Endothelial cell (in vitro differentiated cells): ENCODE measurements at places on chromosomes 4 and X.

- DNase-seq, result no peak
Observed at GRCh38 chr4:42119886-42120285, 32.6 kb downstream of the BEND4 start.

DNA sequence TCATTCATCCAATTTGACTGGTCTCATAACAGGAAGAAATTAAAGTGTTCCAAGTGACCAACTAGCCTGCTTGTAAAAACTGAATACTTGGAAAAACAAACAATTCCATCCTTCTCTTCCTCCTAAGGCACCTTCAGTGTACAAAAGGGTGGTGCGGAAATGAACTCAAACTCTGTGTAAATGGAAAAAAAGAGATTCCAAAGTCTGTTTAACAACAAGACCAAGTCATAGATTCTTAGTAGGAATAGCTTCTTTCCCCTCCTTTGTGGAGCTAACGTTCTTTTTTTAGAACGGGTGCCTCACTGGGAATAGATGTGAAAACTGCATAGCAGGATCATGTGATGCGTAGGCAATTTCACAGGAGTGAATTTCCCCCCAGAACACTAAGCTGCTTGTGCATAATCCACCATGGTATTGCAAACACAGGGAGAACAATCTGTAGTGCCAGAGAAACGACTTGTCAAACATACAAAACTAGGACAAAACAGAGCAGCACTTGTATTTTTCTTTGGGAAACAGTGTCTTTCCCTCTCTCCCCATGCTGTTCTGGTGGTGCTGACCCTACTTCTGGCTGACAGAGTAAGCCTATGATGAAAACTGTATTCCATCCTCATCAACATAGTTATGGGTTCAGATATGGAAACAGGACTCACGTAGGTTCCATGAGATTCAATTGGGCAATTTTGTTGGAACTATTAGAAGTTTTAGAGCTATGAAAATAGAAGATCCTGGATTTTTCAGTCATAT is 13.2 kb upstream of the SOD3 start:
- DNase-seq, result no peak

- no peak for DNase-seq
Observed at GRCh38 chr4:16450031-16450430, 223.8 kb upstream of the TAPT1 start.

DNA sequence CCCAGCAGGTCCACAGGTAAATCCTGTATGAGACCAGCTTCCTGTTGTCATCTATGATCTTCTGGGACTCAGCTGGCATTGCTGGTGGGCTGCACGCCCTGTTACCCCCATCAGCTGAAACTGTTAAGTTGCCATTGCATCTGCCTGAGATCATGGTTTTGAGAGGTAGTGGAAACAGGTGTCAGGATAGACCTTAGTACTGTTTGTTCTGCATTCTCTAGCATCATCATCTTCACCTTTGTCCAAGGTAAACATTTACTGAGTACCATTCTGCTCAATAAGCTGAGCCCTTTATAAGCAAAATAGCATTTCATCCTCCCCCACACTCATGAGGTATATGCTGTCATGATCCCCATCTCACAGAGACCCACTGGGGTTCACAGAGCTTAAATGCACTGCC is 42.9 kb upstream of the PROM1 start:
- DNase-seq, result no peak

DNA sequence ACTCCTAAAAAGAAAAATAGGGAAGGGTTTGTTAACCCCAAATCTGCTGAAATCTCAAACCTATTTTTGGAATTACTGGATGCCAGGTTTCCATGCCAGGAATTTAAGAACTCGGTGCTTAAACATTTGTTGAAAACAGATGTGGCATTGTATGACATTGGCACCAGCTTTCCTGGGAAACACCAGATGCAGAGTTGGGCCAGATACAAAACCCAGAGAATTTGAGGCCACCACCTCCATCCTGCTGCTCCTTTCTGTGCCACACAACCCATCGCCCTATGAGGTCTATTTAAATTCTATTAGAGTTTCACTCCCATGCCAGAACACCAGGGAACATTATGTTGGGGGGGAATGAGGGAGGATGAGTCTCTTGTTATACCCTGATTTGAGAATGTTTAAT is 71.7 kb downstream of the ARAP2 start:
- no peak for DNase-seq

GRCh38 chrX:150450519-150451177 is 87.5 kb downstream of the MAMLD1 start:
- DNase-seq, result no peak

DNA sequence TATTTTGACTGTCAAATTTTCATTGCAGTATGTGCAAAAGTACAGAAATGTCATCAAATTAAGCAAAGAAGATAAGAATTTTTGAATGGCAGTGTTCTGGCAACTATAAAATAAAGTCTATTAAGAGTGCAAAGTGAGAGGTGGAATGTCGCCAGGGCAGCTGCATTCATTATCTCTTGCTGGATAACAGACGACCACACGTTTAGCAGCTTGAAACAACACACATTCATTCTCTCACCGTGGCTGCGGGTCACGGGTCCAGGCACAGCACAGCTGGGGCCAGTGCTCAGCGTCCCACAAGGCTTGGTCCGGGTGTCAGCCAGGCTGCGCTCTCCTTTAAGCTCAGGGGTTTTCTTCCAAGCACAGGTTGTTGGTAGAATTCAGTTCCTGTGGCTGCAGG is 113.9 kb downstream of the GPR143 start:
- no peak for DNase-seq

DNA sequence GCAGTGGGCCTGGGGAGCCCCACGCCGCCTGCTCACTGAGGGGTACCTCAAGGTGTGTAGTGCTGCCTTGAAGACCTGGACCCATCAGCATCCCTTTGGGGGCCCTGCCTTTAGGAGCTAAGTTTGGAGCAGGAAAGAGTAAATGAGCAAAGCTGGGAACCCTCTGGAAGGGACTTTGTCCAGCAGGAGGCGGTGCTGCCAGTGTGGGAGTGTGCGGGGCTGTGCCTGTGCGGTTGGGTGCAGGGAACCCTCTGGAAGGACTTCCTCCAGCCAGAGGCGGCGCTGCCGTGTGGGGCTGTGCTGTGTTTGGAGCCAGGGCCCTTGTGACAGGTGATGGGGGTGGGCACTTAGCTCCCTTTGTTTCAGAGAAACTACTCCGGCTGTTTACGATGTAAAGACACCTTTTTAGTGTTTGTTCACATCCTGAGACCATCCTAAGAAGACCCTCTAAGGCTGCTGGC is 25.8 kb downstream of the RGS12 start:
- peak; percentile 60 for DNase-seq

- no peak for DNase-seq
Observed at GRCh38 chr4:39054497-39054896, 7.5 kb upstream of the KLHL5 start.

GRCh38 chr4:142801966-142802365 is 44.1 kb downstream of the INPP4B start:
- DNase-seq, result no peak

DNA sequence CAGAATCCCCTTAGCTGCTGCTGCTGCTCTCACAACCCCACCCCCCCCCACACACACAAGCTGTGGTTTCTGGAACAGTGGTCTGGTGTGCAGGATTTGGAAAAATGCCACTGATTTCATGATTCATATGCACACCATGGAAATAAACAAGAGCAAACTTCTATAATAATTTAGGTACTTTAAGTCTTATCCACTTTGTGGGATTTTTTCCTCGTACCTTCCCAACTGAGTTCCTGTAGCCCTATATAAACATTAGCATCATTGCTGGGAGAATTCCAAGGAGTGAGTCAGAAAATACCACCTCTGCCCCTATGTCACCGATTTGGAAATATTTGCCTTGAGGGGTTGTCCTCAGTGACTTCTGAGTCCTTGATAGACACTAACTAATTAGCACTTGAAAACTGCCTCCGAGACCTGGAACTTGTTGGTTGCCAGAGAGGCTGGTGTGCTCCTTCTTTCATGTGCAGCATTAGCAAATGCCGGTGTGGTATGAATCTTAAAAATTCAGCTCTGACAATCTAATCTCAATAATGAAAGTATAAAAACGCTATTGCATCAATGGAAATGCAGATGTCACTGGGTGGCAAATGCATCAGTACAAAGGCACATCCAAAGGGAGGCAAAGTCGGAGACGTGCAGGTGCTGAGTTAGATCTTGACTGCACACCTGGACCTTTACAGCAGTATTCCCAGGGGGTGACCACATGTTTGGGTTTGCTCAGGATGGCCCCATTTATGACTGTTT is 61.8 kb downstream of the CPE start:
- DNase-seq, result no peak

- DNase-seq, result no peak
Observed at GRCh38 chr4:1018147-1019020, 7.0 kb downstream of the FGFRL1 start.

GRCh38 chr4:90840291-90840690 is 713.1 kb downstream of the CCSER1 start:
- DNase-seq, result no peak

DNA sequence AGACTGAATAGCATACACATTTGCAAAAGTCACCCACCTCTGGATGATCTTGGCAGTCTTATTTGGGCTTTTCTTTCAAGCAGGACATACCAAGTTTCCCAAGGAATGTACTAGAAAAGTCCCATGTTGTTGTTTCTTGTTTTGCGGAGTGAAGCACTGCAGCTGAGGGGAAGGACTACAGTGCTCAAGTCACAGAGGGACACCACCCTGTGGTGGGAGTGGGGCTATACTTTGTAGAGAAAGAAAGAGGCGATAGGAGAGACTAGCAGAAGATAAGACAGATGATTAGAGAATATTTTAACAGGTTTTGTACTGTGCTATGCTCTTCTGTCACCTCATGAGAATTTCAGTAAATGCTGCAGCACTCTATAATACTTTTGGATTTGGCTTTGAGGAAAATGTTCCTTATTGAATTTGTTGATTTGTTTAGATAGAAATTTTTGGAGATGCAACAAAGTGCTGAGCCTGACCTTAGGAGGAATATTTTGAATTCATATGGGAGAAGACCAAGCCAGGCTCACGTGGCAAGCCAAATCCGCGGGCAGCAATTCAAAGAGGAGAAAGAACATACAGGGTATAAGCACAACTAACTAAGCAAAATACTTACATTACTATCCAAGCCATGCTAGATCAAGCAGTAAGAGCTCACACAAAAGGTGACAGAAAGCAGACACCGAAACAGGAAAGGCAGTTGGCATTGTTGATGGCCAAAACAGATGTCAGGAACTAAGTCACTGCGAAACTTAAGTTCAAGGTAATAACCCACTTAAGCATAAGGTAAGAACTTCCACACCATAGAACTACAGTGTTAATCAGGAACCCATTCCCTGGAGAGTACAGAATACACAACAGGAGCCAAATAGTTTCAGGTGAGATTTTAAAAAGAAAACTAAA is 280.3 kb upstream of the INTU start:
- no peak for DNase-seq

DNA sequence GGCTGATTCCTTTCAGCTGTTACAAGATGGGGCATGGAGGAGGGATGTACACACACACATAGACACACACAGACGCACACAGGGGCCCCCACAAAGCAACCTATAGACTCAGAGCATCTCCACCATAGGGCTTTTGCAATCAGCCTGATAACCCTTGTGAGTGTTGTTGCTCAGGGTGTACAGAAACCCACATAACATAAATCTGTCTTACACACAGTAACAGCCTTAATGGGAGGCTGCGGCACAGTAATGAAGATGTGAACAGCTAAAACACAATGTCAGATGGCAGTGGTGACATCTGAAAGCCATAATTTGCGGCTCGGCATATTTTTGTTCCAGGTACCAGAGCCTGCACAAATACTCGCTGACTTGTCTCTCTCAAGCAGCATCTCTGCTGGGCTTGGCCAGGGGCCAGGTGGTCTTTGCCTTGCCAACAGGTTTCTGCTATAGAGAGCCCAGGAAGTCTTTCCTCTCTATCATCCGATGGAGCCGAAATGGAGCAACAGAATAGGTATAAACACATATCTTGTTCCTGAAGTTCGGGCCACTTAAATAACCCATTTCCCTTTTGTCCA is 357.2 kb upstream of the GATB start:
- no peak for DNase-seq

DNA sequence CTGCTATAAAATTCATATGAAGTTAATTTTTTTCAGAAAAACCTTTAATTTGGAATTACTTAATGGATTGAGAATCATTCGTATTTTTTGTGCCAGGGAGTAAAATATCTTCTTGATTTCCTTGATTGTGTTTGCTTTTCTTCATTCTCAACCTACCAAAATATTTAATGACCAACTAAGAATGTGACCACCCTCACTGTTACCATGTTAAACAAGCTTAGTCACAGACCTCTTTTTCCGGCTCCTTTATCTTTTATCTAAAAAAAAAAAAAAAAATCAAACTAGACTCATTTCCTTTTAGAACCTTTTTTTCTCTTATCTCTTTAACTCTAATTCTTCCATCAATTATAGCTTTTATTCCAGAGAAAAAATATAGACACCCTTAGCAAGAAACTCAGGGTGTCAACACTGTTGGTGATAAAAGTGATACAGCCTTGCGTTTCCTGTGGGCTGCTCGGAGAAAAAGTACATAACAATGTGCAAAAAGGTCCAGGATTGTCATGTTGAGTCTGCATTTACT is 20.6 kb upstream of the HPGDS start:
- no peak for DNase-seq

DNA sequence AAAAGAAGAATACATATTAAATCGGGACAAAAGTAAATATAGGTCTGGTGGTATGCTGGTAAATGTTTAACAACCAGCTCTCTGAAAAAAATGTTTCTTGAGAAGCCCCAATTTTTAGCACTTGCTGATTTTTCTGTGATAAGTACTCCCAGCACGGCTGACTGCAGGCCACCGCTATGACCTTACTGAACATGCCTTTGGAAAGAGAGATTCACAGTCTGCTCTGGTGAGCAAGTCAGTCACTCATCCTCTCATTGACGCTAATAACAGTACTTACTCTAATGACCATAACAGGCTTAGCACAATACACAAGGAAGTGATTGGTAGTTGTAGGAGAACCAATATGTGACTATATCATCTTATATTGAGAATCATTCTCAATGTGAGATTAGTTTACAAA is 98.9 kb upstream of the BLTP1 start:
- no peak for DNase-seq

DNA sequence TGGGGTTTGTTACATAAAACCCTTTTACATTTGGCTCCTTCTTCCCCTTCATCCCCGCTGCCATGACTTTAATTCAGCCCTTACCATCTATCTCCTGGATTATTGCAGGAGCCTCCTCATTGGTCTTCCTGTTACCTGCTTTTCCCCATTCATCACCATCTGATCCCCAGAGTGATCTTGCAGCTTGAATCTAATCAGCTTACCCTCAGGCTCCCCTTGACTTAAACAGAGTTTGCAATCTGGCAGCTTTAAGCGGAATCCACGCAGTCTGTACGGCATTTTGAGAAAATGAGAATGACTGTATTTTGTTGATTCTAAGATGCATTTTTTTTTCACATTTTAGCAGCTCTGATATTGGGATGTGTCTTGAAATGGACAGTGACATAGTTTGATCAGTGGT is 14.9 kb upstream of the PPEF1 start:
- no peak for DNase-seq

GRCh38 chr4:10096201-10096977 is 20.2 kb downstream of the WDR1 start:
- no peak for DNase-seq
